ENCODE measurements at places on chromosomes 2 and 18.

DNA sequence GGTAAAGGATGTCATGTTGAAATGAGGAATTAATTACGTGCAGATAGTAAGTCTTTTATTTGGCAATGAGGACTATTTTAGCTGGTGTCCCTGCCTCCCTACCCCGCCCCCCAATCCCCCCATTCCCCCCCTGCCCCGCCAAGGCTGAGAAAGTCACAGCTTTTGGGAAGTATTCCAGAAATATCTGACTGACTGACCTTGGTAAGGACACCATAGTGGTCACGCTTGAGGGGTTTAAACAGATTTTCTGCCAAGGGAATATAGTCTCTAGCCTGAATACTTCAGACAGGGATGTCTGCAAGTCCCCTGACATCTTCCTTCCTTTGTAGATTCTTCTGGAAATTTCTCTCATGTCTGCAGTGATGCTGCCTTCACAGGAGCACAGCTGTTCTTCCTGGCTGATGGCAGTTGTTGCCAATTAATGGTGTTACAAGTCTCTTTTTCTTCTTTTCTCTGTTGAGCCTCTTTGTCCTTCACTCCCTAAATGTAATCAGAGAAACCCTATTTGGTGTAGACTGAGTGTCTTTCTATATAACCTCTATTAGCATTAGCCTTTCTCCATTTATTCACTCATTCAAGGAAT lies 53.7 kb upstream of the MGAT5 start:
- no peak for DNase-seq

DNA sequence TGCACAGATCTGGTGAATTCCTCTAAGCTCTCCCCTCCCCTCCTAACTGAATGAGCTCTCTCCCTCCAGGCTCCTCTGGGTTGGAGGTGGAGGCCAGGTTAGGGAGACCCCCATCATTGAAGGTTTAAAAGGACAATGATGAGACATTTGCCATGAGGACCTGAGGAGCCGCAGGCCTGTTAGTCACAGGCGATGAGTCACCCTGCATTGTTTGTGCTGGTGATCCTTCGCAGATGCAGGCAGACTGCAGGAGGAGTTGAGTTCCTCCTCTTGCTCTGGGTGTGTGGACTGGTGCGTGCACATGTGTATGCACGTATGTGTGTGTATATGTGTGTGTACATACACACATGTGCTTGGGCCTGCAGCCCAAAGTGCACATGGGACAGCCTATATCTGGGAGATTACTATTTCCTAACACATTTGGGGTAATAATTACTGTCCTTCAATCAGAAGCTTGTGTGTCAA lies 42.0 kb downstream of the MCFD2 start:
- peak; percentile 90 for DNase-seq

DNA sequence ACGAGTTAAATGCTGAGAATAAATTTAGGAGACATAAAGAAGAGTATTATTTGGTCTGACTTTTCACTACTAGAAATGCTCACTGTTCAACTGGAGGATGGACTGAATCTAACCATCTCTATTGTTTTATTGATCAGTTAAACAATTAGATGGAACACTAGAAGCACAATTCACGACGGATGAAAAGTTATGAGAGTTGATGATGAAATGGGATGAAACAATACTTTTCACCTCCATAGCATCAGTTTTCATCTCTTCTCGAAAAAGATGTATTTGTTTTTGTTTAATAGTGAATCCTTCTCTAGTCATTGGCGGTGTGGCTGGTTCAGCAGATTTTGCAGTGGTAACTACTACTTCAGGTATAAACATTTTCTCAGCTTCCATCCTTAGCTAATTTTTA lies 19.3 kb downstream of the TTN start:
- DNase-seq = no peak

GRCh38 chr18:5515011-5515784 lies 28.6 kb downstream of the EPB41L3 start:
- no peak for DNase-seq

DNA sequence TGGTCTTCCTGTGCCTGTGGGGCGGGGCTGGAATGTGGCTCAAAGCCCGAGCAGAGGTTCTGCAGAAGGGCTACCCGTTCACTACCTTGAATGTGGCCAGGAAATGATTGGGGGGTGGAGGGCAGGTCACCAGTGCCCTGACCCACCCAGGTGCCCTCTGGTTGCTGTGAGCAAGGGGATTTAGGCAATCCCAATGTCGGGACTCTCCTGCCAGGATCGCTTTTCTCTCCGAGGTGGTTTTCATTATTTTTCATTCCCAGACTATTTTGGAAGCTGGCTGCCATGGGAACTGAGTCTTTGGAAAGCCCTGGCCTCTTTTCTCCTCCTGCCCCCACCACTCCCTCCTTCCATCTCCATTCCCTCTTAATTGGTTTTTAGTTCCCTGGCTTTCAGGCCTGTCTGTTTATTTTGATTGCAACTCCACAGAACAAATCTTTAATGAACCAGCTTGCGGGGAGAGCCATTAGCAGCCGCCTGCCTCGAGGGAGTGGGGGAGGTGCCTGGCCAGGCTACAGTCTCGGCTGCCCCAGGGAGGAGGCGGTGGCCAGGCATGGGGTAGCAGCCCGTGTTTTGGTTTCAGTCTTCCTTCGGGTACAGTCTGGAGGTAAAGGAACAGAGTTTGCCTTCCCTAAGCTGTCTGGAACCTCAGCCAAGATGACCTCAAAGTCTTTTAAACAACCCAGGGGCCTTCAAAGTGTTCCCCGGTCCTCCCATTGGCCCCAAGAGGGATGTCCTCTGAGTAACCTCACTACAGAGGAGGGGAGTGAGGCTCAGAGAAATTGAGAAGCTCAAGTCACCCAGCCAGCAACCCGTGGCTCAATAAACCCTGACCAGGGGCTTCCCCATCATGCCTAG lies 114.4 kb upstream of the HAAO start:
- peak; percentile 91 for DNase-seq

Data from posterior vena cava (tissue), 2 donors.